ENCODE measurements at places on chromosomes 2 and 18. TPM values are rescaled to one million over a fixed set of nuclear protein-coding genes. Genes with fewer than 3 reads are reported as not detected.

The CFLAR gene
- 7.6 TPM for total RNA-seq

The PLA2R1 gene
- 0.83 TPM for total RNA-seq

The ALK gene
- total RNA-seq = not detected

The ONECUT2 gene
- total RNA-seq = 0.48 TPM

The WDR7 gene
- total RNA-seq = 14.8 TPM

The AP1S3 gene
- total RNA-seq = 11.0 TPM
